ENCODE measurements at places on chromosomes 3 and 15. TPM values are rescaled to one million over a fixed set of nuclear protein-coding genes. Genes with fewer than 3 reads are reported as not detected.

DNA sequence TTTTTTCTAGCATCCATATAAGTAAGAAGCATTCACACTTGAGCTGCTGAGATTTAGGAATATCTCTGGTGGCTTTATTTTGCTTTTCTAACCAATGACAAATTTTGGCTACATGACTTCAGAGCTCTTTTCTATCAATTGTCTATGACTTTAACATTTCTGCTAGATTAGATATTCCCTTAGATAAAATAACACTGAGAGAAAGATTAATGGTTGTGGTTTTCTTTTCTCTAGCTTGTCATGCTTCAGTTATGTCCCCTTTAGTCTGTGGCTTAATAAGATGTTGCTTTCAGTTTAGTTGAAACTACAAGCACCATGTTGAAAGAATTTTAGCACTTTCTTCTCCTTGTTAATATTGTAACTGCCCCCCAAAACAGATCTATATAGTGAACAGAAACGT, 665.6 kb upstream of the CCDC54 start:
- DNase-seq: no peak

- DNase-seq: peak; percentile 59
Measured at GRCh38 chr15:73704869-73705645, 20.9 kb downstream of the CD276 start.

DNA sequence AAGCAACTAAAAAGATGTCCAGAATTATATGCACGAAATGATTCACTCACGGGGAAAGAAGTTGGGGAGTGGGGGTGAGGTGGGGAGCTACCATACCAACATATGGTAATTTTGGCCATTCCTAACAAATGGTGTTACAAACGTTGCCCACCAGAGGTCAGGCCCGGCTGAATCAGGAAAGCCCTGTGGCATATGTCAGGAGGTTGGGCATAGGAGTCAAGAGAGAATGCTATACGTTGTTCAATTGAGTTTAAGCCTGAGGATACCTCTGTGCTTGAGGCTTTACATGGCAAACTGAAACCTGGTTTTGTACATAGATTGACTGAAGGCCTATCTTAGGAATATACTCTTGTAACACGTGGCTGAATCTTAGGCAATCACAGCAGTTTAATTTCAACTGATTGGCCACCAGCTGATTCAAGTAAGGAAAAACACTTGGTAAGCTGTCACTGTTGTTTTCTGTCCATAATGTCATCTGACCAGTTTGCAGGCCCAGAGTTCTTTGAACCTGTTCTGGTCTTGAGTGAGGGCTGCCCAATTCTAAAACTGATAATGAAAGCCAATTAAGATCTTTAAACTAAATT, 23.4 kb upstream of the SLC2A2 start:
- DNase-seq: peak; percentile 9

- DNase-seq: peak; percentile 65
Measured at GRCh38 chr15:52019394-52020220, 588 bp downstream of the MAPK6 start.

- no peak for DNase-seq
Measured at GRCh38 chr3:30455840-30456239, 150.6 kb upstream of the TGFBR2 start.

DNA sequence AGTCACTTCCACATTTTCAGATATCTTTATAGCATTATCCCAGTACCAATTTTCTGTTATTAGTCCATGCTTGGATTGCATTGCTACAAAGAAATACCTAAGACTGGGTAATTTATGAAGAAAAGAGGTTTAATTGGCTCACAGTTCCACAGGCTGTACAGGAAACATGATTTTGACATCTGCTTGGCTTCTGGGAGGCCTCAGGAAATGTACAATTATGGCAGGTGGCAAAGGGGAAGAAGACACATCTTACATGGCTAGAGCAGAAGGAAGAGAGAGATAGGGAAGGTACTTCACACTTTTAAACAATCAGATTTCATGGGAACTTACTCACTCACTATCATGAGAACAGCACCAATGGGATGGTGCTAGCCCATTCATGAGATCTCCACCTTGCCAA, 172.3 kb upstream of the GPR149 start:
- no peak for DNase-seq

- DNase-seq: no peak
Measured at GRCh38 chr3:132445817-132446216, 28.5 kb downstream of the DNAJC13 start.

GRCh38 chr3:171824824-171825221, 14.5 kb upstream of the PLD1 start:
- DNase-seq: no peak

- DNase-seq: no peak
Measured at GRCh38 chr3:69214241-69214640, 91.8 kb upstream of the LMOD3 start.

DNA sequence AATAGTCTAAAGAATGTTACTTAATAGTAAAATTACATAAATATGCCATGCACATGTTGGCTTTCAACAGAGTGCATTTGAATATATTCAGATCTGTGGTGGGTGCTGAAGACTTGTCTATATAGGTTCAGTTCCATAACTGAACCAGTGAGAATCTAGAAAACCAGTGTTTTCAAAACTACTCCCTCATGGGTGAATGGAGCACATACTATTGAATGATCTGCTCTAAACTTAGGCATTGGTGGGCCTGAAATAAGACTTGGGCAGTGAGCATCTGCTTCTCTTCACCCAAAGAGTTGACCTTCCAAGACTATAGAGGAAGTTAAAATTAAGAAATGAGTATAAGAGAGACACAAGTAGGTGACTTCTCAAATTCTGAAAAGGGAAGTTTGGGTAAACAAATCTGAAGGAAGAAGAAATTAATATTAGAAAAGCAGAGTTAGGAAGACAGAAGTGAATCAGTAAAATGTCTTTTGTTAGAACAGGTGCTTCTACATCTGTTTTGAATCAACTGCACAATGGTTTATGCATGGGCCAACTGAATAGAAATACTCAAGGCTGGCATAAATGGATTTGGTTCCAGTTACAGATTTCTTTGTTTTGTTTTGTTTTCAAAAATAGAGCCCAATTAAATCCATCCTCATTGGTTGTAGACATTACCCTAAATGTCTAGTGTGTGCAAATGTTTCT, 19.3 kb downstream of the ALCAM start:
- DNase-seq: no peak

GRCh38 chr3:154956815-154957214, 123.3 kb upstream of the MME start:
- DNase-seq: no peak

DNA sequence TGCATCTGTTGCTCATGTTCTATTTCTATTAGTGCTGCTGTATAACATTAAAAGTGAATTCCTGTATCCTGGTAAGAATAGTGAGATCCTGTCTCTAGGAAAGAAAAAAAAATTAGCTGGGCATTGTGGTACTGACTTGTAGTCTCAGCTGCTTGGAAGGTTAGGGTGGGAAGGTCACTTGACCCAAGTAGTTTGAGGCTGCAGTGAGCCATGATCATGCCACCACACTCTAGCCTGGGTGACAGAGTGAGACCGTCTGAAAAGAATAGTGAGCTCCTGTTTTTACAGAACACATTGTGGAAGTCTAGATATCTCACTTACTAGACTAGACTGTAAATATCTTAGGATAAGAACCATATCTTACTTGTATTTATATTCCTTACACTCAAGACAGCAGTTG, 4.6 kb downstream of the ATP11B start:
- DNase-seq: no peak

- no peak for DNase-seq
Measured at GRCh38 chr3:141191097-141191749, 40.4 kb upstream of the PXYLP1 start.

PPIB gene
- total RNA-seq: 388 TPM

CLDN16 gene
- not detected for total RNA-seq

RNU5B-1 gene
- not detected for total RNA-seq

CADPS gene
- total RNA-seq: not detected

PIF1 gene
- total RNA-seq: 19.1 TPM

PRICKLE2 gene
- total RNA-seq: not detected

Measured in activated T-helper 1 cell treated with anti-CD3 and anti-CD28 coated beads, Interleukin-12 subunit alpha, Interleukin-12 subunit beta, Interleukin-2, Interleukin-4 antibody, amounts not matched to agents 30 ng/mL and 10 ng/mL and 1 ng/mL, durations not matched to agents 14 hours and 24 hours and 36 hours (primary cell).